Bronchial smooth muscle cell (primary cell): ENCODE measurements at places on chromosomes 5 and 9. TPM values are rescaled to one million over a fixed set of nuclear protein-coding genes. Genes with fewer than 3 reads are reported as not detected.

FBN2 gene
- 6.4 and 14.7 TPM in 2 replicates for total RNA-seq

SPINK1 gene
- not detected in 2 replicates for total RNA-seq

ZNF879 gene
- total RNA-seq = 4.1 and 4.2 TPM in 2 replicates

ZNF618 gene
- 5.5 and 7.7 TPM in 2 replicates for total RNA-seq

PTPRD gene
- total RNA-seq = 1.7 and 13.1 TPM in 2 replicates

UBE2QL1 gene
- total RNA-seq = under 0.01 TPM in 1 of 2 replicates, not detected in the other

NMUR2 gene
- total RNA-seq = not detected in 2 replicates

IFNA2 gene
- total RNA-seq = not detected in 2 replicates

GIN1 gene
- total RNA-seq = 4.7 and 5.7 TPM in 2 replicates

MAMDC4 gene
- 0.32 and 1.1 TPM in 2 replicates for total RNA-seq

SURF4 gene
- total RNA-seq = 354 and 359 TPM in 2 replicates

ADAMTS12 gene
- total RNA-seq = 4.3 and 9.8 TPM in 2 replicates

ADAMTS16 gene
- 0.16 TPM in 1 of 2 replicates, not detected in the other for total RNA-seq

CA9 gene
- total RNA-seq = 0.86 and 1.7 TPM in 2 replicates

ACSL6 gene
- under 0.01 and 0.17 TPM in 2 replicates for total RNA-seq

SLC23A1 gene
- not detected in 2 replicates for total RNA-seq

GPR150 gene
- total RNA-seq = under 0.01 and 0.32 TPM in 2 replicates

CDHR2 gene
- 0.09 and 0.32 TPM in 2 replicates for total RNA-seq

KIF4B gene
- under 0.01 and 0.09 TPM in 2 replicates for total RNA-seq

SLC22A4 gene
- total RNA-seq = 1.2 and 4.4 TPM in 2 replicates

NKD2 gene
- total RNA-seq = 0.16 and 4.0 TPM in 2 replicates

SLCO6A1 gene
- not detected in 2 replicates for total RNA-seq

PCDHGC4 gene
- total RNA-seq = 3.2 and 3.3 TPM in 2 replicates

DENND1A gene
- total RNA-seq = 6.5 and 9.2 TPM in 2 replicates

PCDHA1 gene
- total RNA-seq = under 0.01 TPM in 2 replicates

NRARP gene
- total RNA-seq = 0.09 and 0.16 TPM in 2 replicates

LCN1 gene
- not detected in 2 replicates for total RNA-seq

HINT1 gene
- 173 and 210 TPM in 2 replicates for total RNA-seq

TMEM174 gene
- total RNA-seq = not detected in 2 replicates

NPR3 gene
- total RNA-seq = 12.0 and 74.7 TPM in 2 replicates
